CD8-positive, alpha-beta T cell (primary cell): ENCODE measurements at places on chromosomes 6 and 20. TPM values are rescaled to one million over a fixed set of nuclear protein-coding genes. Genes with fewer than 3 reads are reported as not detected.

The PCNA gene
- 40.2 TPM for total RNA-seq

The B4GALT5 gene
- 7.9 TPM for total RNA-seq

The USP49 gene
- total RNA-seq: 1.6 TPM

DNA sequence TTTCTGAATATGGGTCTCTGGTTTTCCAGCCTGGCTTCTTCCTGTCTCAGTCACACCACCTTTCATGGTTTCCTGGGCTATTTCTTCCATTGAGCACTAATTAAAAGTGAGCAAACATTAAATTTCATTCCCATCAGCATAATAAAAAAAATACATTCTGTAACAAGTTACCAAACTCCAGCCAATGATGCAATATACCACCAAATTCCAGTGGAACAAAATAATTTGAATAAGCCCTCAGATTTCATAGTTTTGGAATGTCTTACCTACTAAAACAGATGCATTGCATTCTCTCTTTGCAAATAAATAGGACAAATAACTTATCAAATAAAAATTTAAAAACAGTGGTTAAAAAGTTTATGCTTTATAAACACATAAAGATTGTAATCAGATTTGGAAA lies 97.8 kb upstream of the PRDM1 start:
- no peak for DNase-seq

DNA sequence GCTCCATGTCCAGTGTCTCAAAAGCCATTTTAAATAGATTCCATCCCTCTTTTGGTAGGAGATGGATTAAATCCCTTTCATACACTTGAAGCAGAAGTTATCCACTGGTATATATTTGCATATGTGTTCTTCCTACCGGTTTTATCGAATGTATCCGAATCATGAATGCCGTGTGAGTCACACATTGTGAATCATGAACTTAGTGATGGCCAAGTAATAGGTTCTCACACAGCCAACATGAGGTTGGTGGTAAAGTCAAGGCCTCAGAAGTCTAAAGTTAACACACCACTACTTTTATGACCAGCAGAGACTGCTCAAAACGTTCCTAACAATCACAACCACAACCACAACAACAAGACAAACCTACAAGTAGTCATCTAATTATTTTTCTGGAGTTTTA lies 345.5 kb downstream of the THBS2 start:
- DNase-seq: no peak
